ENCODE measurements at places on chromosomes 13 and 19.

DNA sequence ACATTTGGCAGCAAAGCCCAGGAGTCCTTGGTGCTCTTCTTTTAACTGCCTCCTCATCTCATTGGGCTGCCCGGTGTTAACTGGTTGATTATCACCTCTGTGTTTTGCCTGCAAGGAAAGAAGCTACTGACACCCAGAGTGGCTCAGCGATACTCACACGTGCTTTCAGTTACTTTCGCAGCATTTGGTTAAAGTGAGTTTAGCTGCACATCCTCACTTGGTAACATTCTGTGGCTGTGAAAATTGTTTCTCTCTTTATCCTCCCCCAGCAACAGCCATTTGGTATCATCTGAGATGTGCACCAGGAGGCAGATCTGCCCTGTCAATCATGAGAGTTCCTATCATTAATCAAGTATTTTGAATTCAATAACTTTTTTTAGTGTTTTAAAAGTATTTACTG lies 44.6 kb upstream of the GPR183 start:
- no peak for DNase-seq

- DNase-seq: no peak
Measured at GRCh38 chr19:1084024-1084868, 10.9 kb downstream of the POLR2E start.

DNA sequence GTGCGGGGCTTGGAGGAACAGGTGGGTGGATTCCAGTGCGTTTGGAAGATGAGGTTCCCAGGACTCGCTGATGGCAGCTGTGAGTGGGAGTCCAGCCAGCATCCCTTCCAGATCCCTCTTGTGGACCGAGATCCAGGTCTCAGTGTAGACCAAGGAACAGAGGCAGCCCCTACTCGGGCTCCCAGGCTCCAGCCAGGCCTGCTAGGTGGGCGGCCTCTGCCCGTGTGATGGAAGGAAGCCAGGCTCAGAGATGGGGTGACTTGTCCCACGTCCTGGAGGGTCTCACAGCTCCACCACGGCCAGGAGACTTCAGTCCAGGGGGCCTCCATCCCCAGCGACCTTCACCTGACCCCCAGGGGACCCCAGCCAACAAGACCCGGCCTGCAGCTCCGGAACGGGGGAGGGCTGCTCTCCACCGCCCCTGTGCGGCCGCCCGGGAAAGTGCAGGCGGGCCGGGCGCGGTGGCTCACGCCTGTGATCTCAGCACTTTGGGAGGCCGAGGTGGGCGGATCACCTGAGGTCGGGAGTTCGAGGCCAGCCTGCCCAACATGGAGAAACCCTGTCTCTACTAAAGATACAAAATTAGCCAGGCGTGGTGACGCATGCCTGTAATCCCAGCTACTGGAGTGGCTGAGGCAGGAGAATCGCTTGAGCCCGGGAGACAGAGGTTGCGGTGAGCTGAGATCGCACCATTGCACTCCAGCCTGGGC lies 729 bp upstream of the MADCAM1 start:
- DNase-seq: no peak

GRCh38 chr13:24304620-24305019 lies 4.8 kb upstream of the C1QTNF9 start:
- no peak for DNase-seq

DNA sequence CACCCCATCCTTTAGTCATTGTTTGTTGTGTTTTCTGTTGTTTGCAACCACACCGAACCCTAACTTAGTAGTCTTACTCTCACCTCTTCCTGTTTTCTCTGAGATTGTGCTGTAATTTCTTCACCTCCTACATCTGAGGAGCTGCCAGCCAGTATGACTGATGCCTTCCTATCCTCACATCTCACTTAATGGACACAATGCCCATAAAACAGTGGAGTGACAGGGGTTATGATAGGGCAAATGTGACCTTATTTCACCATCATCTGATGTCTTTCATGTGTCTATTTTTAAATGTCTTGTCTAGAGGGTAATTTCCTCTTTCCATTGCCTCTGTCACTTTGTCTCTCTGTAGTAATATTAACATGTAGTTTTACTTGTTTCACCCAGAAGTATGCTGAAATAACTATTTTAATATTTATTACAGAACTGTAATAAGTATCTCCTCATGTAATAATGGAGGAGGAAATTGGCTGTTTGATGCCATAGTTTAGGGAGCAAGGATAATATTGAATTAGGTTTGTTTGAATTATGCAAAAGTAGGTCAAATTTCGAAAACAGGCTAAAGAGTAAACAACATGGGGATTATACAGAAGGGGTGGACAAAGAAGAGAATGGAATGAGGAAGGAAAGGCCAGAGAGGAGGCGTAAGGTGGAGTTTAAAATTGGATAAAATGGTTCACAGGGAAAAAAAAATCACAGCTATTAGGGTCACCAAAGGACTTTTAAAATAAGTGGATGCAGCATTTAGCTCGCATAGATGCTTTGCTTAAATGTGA lies 103.5 kb upstream of the SPRY2 start:
- DNase-seq: no peak

DNA sequence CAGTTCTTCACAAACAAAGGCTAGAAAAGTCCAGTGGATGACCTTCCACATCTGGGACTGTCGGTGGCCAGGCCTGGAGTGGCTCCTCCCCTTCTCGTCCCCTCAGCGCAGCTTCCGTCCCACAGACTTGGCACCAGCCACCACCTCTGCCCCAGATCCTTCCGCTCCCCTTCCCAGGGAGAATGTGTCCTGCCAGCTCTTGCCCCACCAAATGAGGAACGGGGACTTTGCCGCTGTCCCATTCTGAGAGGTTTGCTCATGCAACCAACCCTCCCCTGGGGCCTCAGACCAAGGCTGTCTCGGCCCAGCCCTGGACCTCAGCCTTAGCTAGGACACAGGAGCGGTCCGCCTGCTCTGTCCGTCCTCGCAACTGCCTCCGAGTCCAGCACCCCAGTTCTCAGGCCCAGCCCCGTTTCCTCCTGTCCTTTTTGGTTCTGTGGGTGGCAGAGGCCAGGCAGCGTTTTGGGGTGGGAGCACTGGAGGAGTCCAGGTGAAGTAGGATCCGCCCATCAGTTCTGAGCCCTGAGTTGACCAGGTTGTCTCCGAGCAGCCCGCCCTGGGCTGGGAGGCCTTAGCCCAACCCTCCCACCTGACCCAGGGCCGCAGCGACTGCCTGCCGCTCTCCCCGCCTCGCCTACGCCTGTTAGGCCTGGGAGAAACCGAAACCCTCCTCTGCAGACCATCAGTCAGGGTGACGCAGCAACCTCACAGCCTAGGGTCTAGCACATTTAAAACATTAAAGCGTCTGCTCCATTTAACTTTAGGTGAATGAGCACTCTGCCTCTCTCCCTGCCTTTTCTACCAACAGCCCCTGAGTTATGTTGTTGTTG lies 284.3 kb downstream of the FOXO1 start:
- DNase-seq: no peak

DNA sequence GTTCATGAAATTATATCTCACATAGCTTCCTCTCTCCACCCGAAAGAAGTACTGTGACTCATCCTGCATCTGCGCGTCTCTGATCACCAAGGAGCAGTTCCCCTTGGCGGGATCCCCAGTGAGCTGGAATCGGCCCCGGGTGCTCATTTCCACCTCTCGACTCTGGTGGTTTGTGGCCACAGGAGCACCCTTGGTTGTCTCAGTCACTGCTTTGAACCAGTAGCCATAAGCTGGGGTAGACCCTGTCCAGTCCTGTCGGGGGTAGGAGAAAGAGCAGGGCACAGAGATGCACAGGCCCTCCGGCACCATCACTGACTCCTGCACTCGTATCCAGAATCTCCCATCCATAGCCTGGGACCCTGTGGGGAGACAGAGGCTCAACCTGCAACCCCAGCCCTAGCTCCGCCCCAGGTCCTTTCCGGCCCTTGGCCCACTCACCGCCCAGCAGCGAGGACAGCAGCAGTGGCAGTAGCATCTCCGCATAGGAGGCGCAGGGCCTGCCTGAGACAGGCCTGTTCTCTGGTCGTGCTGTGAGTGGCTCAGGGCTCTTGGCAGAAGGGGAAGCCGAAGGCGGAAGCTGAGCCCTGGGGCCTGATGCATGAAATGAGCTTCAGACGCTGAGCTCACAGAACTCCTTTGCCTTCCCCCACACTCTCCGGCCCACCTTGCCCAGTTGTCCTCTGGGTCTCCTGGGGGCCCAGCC lies at the start of gene SIGLEC10:
TSS of gene SIGLEC10 (minus strand) at position 536 of the 703 bp plus-strand sequence. CDS start at position 475, 61 bp downstream.
- DNase-seq: no peak

DNA sequence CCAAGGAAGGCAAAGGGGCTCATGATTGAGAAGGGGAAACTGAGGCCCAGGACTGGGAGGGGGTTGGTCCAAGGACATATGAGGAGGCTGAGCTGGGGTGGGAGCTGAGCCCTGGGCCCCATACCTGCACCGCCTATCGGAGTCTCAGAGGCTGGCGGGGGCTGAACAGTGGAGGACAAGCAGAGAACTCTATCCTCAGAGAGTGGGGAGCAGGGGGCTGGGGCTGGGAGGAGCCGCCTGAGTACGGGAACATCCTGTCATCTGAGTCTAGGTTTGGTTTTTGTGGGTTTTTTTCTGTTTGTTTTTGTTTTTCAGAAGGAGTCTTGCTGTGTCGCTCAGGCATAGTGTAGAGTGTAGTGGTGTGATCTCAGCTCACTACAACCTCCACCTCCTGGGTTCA lies 6.2 kb downstream of the ARRDC2 start:
- DNase-seq: no peak

- DNase-seq: no peak
Measured at GRCh38 chr19:13681509-13681908, 82.8 kb upstream of the MRI1 start.

DNA sequence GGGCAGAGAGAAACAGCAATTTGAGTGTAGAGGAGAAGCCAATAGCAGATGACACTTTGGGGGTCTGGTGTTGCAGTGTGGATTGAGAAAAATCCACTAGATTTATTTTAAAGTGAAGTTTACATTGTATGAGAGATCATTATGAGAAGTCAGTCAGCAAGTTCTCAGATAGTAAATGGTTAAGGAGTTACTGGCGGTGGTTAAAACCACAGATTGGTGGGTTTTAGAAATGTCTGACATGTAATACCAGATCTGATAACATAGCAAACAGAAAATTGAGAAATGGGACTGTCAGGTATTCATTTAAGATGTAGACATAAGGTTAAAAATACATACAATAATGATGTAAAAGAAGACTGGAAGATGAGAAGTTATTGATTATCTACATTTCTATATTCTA lies 7.2 kb downstream of the ABHD13 start:
- no peak for DNase-seq

DNA sequence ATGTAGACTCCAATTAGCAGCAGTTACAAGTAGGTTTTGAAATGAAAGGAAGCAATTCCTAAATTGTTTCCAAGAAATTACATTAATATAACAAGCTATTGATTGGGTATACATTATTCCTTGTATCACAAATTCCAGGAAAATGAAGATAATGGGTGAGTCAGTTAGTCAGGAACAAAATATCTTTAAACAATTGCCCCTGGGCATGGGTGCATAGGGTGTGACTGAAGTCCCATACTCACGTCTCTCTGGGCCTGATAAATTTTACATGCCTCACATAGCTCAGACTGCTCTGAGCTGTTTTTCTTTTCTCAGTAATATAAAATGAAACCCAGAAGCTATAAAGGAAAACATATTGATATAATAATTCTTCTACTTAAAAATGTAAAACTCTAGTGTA lies 87.8 kb downstream of the FNDC3A start:
- DNase-seq: no peak

DNA sequence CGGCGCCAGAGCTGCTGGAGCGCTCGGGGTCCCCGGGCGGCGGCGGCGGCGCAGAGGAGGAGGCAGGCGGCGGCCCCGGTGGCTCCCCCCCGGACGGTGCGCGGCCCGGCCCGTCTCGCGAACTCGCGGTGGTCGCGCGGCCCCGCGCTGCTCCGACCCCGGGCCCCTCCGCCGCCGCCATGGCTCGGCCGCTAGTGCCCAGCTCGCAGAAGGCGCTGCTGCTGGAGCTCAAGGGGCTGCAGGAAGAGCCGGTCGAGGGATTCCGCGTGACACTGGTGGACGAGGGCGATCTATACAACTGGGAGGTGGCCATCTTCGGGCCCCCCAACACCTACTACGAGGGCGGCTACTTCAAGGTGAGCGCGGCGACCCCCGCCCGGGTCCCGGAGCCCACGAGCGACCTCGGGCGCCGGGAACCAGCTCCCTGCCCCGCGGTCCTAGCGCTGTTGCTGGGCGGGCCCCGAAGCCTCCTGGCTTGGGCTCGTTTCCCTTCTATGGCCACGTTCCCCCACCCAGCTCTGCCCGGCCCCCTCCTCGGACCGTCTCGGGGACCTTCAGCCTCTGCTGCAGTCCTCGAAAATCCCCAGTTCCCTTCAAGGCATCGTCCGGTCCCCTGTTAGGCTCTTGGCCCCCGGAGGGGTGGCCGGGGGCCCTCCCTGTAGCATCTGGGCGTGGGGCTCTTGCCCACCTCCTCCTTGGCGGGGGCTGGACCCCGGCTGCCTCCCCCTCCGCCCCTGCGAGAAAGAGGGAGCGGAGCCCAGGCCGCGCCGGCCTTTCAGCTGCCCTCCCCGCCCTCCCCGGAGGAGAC lies at the start of gene CDC34:
TSS of gene CDC34 (plus strand) at position 8 of the 808 bp plus-strand sequence. CDS start at position 180, 172 bp downstream.
- DNase-seq: no peak

GRCh38 chr13:114055766-114056165 lies 76.7 kb downstream of the RASA3 start:
- DNase-seq: no peak

DNA sequence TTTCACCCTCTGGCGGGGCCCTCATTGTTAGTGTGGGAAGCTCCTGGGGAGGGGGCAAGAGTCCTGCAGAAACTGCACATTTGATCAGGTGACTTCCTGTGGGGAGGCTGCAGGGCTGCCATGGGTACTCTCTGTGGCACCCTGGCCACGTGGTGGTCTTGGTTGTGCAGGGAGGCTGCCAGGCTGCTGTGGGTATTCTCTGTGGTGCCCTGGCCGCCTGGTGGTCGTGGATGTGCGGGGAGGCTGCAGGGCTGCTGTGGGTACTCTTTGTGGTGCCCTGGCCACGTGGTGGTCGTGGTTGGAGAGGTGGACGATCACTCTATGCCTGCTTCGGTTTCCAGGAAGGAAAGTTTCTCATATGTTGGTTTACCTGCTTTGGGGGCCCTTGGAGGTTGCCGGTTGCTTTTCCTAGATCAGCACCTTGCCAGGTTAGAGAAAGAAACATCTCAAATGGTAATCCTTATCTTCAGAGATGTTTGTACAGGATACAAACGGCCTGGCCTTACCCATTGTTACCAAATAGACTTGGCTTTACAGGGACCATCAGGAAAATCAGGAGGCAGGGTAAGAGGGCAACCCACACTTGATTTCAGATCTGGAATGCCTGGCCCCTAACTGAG lies 22.9 kb downstream of the TEX29 start:
- no peak for DNase-seq

DNA sequence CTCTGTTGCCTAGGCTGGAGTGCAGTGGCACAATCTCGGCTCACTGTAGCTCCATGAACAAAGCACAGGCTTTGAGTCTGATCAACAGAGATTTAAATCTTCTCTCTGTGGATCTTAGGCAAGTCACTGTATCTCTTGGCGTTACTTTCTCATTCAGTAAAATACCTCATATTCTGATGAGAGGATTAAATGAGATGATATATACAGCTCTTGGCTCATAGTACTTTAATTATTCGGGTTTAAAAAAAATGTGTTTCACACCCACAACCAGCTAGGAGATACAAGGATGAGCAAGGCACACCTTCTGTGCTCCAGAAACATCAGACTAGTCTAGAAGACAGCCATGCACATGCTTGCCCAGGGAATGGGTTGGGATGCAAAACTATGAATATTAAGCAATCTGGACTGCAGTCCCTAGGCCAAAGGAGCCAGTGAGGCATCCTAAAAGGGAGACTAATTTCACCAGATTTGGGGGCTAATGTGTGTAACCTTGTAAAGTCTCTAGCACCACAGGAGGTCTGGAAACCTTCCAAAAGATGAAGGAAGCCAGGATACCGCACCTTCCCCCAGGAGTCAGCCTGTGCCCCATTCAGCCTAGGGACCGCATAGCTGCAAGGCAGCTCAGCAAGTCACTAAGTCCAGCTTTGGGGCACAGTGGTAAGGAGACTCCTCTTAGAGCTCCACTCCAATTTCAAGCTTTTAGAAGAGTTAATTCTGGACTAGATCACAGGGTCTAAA lies 2.5 kb downstream of the VPS36 start:
- DNase-seq: no peak

All from NCI-H524 treated with DMSO at 0.1 percent for 48 hours (cell line).